ENCODE measurements at places on chromosomes 3 and 15.

DNA sequence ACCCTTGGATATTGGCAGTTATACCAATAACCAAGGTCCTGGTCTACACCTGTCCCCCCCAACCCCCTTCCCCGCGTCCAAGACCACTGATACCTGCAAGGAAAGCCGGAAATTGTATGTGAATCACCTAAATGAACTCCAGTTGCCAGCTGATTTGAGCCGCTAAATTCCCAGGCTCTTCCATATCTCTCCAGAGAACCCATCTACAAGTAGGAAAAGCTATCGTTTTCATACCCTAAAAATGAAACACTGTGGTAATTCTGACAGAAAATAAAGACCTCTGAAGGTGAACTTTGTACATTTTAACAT lies 114.2 kb upstream of the ICE2 start:
- no peak for DNase-seq

GRCh38 chr3:101950510-101950909 lies 101.2 kb downstream of the NFKBIZ start:
- DNase-seq = no peak

DNA sequence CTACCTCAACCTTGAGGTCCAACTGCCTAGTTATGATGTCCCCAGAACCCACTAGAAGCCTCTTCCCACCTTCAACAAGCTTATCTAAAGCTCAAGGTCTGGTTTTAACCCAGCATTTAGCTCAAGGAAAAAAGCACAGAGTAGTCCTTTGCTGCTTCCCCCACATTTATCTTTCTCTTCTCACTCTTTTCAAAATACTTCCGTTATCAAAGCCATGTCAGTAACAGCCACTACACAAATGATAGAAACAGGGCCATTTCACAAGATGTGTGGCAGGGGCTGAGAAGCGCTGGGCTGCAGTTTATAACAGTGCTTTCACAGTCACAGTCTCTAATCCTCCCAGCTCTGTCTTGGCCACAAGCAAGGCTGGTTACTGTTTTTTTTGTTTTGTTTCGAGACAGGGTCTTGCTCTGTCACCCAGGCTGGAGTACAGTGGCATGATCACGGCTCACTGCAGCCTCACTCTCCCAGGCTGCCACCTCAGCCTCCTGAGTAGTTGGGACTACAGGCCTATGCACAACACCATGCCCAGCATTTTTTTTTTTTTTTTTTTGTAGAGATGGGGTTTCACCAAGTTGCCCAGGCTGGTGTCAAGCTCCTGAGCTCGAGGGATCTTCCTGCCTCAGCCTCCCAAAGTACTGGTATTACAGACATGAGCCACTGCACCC lies 218.8 kb downstream of the OSBPL10 start:
- no peak for DNase-seq

- DNase-seq = no peak
Observed at GRCh38 chr3:149424918-149425317, 47.5 kb upstream of the TM4SF1 start.

DNA sequence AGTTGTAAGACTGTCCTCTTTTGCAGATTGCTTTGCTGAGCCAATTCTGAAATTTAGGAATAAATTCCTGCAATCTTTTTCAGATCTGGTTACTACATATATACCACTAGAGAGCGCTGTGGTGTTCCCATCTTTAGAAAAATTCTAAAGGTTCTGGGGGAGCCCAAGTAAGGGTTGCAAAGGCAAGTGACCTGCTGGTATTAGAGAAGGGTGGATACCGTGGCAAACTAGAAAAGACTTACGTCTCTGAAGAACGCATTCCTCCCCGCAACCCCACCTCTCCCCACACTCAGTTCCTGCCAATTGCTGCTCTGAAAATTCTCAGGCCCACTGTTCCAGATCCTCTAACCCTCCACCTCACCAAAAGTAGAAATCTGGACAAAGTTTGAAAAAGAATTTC lies 48.5 kb downstream of the EFHB start:
- DNase-seq = no peak

- peak; percentile 88 for DNase-seq
Observed at GRCh38 chr15:101167753-101168462, 83.9 kb downstream of the CHSY1 start.

DNA sequence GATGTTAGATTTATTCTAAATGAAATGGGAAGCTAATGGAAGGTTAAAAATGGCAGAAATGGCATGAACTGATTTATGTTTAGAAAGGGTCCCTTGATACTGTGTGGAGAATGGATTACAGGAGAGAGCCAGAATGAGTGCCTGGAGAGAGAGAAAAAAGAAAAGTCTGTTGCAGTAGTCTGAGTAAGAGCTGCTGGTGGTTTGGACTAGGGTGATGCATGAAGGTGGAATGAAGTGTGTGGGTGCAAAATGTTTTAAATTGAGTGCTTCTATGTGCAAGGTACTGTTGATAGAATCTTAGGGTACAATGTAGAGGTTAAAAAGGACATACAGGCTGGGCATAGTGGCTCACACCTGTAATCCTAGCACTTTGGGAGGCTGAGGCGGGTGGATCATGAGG lies 11.4 kb upstream of the MGA start:
- no peak for DNase-seq

GRCh38 chr3:151806838-151807237 lies 7.1 kb upstream of the AADAC start:
- no peak for DNase-seq

DNA sequence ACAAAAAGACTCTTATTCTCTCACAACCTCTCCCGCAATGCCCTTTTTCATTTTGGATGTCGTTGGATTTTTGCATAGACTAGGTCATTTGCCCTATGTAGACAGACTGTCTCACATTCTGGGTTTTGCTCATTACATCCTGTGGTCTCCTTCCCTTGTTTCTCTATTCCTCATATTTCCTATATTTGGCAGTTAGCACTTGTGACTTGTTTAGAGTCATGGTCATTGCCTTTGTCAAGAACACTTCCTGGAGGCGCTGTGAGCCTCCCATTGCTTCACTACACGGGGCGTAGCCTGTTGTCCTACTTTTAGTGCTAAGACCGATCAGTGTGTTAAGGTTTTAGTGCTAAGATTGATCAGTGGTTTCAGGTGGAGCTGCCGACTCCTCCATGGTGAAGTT lies 16.1 kb upstream of the TATDN2 start:
- DNase-seq = no peak

- DNase-seq = no peak
Observed at GRCh38 chr3:65548848-65549625, 489.7 kb downstream of the MAGI1 start.

- DNase-seq = no peak
Observed at GRCh38 chr3:195159814-195160165, 111.2 kb downstream of the XXYLT1 start.

- DNase-seq = no peak
Observed at GRCh38 chr3:195771646-195772300, 40.0 kb downstream of the MUC4 start.

- no peak for DNase-seq
Observed at GRCh38 chr3:129313415-129313664, 34.7 kb downstream of the HMCES start.

DNA sequence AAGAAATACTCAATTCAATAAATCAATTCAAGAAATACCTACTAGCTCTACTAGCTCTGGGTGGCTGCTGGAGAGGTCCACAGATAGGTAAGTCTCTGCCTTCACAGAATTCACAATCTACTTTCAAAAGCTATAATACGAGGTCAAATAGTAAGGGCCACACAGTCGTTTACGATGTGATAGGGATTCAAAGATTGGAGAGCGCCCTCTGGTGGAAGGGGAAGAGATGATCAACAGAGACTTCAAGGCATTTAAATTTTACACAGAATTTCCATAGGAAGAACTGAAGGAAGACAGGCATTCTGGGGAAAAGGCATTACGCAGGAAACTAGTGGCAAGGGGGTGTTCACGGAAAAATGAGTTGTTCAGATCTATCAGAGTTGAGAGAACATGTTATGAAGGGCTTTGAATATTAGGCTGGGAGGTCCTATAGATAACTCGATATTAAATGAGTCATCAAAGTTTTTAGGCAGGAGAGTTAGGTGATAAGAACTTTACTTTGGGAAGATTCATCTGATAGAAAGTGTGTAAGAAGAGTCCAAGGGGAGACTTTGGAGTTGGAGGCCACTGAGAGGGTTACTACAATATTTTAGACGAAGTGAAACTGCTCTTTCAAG lies 128.8 kb downstream of the FRMD5 start:
- no peak for DNase-seq

DNA sequence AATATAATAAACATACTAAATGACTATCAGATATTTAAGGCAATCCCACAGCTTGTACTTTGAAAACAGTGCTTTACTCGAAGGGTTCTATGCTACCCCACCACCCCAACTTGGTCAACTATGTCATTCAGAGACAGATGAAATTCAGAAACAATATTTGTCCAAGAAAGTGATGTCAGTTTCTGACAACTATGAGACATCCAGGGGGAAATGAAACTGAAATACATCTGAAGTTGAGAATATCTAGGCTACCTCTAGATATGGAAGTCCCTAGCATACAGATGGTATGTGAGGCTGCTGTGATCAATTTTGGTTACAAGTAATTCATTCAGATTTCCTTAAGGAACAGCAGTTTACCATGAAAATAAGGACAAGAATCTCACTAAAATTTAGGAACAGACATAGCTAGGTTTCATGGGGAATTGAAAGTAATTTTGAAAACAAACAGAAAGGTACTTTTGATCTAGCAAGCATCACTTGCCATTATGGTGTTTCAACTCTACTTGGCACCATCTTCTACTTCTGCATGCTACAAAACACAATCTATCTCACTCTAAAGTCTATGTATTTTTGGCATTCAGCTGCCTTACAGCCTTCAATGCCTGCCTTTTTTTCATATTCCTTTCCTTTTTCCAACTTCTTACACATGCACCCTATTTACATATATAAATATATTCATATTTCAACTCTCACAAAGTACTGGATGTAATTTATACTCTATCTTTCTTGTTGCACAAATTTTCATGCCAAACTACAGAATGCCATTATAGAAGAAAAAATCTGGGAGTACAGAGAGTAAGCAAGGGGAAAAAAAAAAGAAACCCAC lies 21.7 kb downstream of the ATG3 start:
- no peak for DNase-seq

DNA sequence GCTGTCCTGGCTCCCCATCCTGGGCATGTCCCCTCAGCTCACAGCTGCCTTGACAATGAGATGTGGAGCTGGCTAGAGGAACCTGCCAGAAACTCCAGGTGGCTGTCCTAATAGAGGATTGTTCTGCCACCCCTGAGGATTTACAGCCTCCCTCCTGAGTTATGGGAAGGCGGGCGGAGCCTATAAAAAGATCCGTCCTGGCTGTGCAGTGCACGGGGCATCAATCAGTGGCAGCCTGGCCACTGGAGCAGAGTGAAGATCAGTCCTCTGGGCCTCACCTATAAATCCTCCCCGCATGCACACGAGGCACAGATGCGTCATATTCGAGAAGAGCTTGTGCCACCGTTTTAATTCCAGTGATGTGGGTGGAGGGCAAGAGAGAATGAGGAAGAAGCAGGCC lies 90.0 kb downstream of the MEGF11 start:
- no peak for DNase-seq

- no peak for DNase-seq
Observed at GRCh38 chr15:82807920-82808633, 1.4 kb upstream of the WHAMM start.

DNA sequence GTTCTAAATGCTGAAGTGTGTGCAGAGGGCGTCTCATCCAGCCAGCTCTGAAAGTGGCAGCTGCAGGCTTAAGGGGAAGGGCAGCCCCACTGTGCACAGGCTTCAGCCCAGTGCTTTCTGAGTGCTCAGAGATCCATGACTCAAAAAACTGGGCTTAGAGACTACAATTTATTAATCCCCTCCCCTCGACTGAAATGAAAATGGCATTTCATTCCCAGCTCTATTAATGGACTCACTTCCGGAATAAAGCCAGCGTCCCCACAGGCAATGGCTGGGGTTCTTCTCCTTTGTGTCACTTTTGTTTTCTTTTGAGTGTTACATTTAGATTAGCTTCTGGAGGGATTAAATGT lies 55.5 kb upstream of the PLXNA1 start:
- no peak for DNase-seq

DNA sequence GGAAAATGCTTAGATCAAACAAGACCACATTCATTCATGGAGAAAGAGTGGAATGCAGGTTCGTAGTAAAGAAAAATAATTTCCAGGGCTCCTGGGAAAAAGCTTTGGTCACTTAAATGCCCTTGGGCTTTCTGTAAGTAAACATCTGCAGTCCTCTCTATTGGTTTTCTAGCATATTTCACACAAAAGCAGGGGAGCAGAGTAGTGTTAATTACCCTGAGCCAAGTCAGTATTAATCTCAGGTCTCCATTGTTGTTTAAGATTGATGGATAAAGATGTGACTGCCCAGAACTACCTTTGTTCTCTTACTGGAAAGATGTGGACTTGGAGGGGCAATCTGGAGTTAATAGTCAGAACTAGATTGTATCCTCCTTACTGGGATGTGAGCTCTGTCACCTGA lies 242.6 kb downstream of the PTPRG start:
- no peak for DNase-seq

DNA sequence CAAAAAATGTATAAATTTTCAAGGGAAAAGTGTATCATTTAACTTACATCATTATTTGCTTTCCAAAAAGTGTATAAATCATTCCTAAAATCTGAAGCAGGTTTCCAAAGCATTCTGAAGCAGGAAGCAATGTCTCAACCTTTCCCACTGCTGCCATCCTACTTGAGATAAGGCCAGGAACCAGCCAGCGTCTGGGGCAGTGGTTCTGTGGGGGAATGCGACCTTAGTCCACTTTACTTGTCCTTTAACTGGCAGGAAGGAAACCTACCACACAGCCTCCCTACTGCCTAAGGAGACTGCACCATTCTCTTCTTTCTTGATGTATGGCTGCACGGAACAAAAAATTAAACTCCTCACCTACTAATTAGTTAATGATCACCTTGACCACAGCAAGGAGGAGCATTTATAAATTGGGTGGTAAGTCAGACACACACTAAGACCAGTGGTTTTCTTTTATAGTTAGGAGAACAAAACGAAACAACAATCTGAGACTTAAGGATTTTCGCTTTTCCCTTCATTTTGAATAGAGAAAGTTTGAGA lies 3.7 kb downstream of the SORD start:
- DNase-seq = no peak

DNA sequence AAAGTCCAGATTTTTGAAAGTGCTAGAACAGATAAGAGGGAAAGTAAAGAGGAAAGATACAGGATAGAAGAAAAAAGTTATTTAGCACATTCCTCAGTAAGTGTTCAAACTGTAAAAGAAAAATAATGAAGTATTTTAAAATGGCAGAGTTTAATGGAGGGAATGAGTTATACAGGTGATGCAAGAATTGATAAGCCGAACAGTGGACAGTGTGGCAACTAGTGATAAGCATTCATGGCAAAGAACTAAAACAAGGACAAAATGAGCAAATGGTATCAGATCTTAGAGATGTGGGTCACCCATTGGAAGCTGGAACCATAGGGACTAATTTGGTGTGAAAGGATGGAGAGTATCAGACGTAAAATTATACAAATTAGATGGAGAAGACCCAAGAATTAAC lies 622.9 kb upstream of the SGO1 start:
- no peak for DNase-seq

GRCh38 chr3:171061749-171062148 lies 35.2 kb upstream of the SLC2A2 start:
- no peak for DNase-seq

DNA sequence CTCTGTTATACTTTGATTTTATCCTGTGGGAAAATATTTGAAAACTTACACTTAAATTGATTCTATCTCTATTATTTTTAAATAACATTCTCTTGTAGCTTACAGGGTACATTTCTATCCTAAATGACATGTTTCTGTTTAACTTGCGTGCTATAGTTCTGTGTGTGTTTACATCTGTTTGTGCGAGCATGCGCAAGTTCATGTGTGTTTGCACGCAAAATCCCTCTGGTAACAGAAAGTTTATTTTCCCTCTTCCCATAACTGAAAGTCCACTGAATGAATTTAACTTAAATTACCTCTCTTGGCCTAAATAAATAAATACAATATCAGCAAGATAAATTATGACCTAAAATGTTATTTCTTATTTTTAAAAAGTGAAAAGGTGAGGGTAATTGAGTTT lies 117.3 kb upstream of the NEO1 start:
- no peak for DNase-seq
